ENCODE measurements at places on chromosomes 5 and 9. TPM values are rescaled to one million over a fixed set of nuclear protein-coding genes. Genes with fewer than 3 reads are reported as not detected.

CCNJL gene
- 6.3 TPM for total RNA-seq

DNA sequence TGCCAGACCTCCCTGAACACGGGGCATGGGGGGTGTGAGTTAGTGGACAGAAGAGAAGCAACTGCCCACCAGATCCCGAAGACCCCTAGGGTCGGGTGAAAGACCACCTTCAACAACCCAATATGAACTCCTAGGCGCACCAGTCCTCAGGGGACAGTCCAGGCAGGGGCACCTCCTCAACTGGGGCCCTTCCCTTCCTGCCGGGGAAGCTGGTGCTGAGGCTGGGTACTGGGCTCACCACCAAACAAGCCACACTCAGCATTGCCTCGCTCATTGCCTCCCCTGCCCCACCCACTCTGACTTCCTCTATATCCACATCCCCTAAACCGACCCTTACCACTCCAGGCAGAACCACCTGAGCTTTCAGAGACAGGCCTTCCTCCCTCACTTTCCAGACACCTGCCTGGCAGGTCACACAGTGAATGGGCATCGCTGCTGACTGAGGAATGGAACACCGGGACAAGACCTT is 42.5 kb downstream of the SEMA4D start:
- H3K27me3 ChIP-seq, result no peaks in the 10 kb centered on the region
- no peaks in the 10 kb centered on the region for H3K36me3 ChIP-seq
- H3K4me3 ChIP-seq, result no peak overlapping the region
- H3K4me1 ChIP-seq, result no peaks in the 10 kb centered on the region
- DNase-seq, result no peak

DNA sequence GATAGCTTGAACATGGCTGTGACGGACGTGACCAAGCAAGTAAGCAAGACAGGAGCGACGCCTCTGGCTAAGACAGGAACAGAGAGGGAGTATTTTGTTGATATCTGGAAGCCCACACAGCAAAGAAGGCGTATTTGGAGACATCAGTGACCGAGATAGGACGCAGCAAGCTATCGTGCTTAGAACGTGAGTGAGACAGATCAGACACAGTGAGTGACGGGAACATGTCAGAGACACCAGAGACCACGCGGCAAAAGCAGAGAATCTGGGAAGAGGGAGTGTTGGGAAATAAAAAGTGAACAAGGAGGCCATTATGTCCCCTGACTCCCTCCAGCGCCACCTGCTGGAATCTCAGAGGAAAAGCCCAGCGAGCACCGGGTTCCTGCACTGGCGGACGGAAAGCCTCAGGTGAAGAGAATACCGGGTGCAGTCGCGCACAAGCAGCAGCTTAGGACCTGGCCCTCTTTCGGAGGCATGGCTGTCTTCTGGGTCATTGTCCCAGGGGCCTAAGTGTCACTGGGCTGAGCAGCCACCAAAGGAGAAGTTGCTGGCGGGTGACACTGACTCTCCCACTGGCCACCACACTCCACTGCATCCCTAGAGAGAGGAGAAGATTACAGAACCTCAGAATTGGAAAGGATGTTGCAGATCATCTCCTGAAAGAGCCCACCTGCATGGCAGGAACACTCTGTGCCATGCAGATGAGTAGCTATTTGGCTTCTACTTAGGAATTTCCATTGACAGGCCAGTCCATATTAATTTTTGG is 99.1 kb downstream of the FBXO38 start:
- DNase-seq, result peak; percentile 59
- no peak overlapping the region for H3K27ac ChIP-seq
- no peaks in the 10 kb centered on the region for H3K36me3 ChIP-seq
- no peaks in the 10 kb centered on the region for H3K27me3 ChIP-seq

GRCh38 chr5:54083851-54084250 is 226.5 kb downstream of the ARL15 start:
- DNase-seq, result no peak
- no peaks in the 10 kb centered on the region for H3K36me3 ChIP-seq
- H3K4me1 ChIP-seq, result no peaks in the 10 kb centered on the region

Measured in thyroid gland (tissue), 4 donors.